ENCODE measurements at places on chromosomes 6 and 20.

DNA sequence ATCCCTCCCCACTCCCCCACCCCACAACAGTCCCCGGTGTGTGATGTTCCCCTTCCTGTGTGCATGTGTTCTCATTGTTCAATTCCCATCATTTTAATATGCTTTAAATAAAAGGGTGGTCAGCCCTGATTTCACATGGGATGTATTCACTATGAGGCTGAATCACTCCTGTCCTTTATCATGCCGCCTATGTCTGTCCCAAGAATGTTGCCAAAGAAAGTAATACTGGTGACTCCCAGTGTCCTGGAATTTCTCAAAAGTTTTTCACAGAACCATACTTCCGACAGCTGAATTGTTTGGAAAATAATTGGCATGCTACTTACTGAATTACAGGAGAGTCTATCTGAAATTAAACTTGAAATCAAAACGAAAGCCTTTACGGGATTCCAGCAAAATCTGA is 217.7 kb downstream of the HAO1 start:
- no peaks in the 10 kb centered on the region for H3K4me1 ChIP-seq
- no peak overlapping the region for H3K27ac ChIP-seq
- no peaks in the 10 kb centered on the region for H3K36me3 ChIP-seq
- no peak for DNase-seq
- no peak overlapping the region for H3K4me3 ChIP-seq

DNA sequence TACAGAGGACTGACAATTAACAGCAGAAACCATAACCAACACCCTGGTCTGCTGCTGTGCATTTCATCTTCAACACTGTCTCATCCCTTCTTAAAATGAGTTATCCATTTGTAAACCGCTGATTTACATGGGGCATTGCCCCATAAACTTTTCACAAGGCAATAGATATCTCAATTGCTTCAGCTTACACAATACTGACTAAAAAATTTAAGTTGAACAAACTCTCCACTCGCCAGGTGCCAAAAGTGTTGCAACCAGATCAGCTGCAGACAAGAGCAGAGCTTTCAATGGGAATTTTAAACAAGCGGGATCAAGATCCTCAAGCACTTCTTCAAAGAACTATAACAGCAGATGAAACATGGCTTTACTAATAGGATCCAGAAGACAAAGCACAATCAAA is 183.0 kb downstream of the TASP1 start:
- H3K27me3 ChIP-seq = no peaks in the 10 kb centered on the region
- H3K4me1 ChIP-seq = peaks cover 1% of the 10 kb centered on the region
- H3K36me3 ChIP-seq = peaks cover 9% of the 10 kb centered on the region
- H3K27ac ChIP-seq = no peak overlapping the region

DNA sequence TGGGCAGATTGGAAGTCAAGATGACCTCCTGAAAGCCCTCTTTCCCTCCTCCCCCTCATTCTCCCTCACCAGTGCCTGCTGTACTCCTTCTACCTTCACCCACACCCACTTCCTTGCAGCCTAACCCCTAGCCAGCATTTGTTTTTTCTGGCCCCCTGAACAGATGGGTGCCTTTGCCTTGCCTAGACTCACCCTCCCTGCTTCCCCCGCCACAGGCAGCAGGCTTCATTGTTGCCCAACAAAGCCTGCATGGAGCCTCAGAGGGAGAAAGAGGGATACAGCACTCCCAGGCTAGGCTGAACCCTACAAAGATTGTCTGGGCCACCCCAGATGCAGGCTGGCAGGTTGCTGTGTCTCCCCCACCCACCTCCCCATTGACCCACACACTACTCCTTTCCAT is 2.7 kb downstream of the MOCS1 start:
- peaks cover 1% of the 10 kb centered on the region for H3K4me1 ChIP-seq
- H3K4me3 ChIP-seq = no peak overlapping the region
- no peaks in the 10 kb centered on the region for H3K36me3 ChIP-seq
- peaks cover 29% of the 10 kb centered on the region for H3K27me3 ChIP-seq
- H3K27ac ChIP-seq = no peak overlapping the region
- DNase-seq = no peak

- DNase-seq = no peak
- no peaks in the 10 kb centered on the region for H3K27me3 ChIP-seq
- H3K4me1 ChIP-seq = peaks cover 33% of the 10 kb centered on the region
These were observed 1.4 kb upstream of the SSR1 start for GRCh38 chr6:7314414-7314813.

- H3K27me3 ChIP-seq = no peaks in the 10 kb centered on the region
- H3K4me3 ChIP-seq = no peak overlapping the region
- no peak for DNase-seq
- H3K27ac ChIP-seq = no peak overlapping the region
These were observed 49.1 kb downstream of the NFATC2 start for GRCh38 chr20:51493346-51493791.

- peaks cover 2% of the 10 kb centered on the region for H3K36me3 ChIP-seq
- H3K27ac ChIP-seq = no peak overlapping the region
- no peak overlapping the region for H3K4me3 ChIP-seq
- DNase-seq = no peak
- H3K27me3 ChIP-seq = no peaks in the 10 kb centered on the region
These were observed 63.9 kb downstream of the REV3L start for GRCh38 chr6:111418971-111419693.

DNA sequence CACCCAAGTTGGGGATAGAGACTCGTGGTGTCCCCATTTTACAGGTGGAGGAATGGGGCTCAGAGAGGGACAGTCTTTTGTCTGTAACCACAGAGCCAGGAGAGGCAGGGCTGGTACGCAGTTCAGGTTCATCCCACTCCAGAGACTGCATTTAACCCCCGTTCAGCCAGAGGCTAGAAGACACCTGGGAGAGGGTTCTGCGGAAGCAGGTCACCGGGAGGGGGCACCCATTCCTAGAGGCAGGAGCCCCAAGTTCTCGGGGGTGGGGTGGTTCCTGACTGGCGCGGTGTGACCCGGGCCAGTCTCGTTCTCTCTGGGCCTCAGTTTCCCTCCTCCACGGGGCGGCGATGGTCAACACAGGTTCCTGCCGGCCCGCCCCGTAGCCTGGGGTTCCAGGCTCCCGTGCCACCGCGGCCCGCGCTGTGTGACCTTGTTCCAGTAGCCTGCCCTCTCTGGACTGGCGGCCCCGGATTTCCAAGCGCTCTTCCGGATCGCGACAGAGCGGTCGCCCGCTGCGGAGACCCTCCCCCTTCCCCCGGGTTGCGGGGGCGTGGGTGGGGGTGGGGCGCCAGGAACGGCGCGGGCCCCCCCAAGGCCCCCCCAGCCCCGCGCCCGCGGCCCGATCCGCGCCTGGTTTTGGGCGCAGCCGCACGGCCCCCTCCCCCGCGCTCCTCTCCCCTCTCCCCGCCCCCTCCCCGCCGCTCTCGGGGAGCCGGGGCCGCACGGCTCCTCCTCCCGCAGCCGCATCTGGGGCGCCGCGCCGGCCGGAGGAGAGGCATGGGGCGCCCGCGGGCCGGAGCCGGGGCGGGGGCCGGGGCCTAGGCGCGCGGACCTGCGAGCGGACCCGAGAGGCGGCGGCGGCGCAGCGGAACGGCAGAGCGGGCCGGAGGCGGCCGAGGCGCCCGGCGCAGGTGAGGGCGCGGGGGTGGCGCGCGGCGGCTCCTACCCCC is at the start of gene DLGAP4:
Gene DLGAP4 (plus strand): TSS at position 738 of the 950 bp plus-strand sequence. CDS start 125,379 bp downstream, outside the sequence.
- peaks cover 54% of the 10 kb centered on the region for H3K27me3 ChIP-seq
- H3K27ac ChIP-seq = no peak within 1 kb of the TSS
- H3K36me3 ChIP-seq = no peaks in the 10 kb centered on the region
- H3K4me1 ChIP-seq = no peaks in the 10 kb centered on the region

DNA sequence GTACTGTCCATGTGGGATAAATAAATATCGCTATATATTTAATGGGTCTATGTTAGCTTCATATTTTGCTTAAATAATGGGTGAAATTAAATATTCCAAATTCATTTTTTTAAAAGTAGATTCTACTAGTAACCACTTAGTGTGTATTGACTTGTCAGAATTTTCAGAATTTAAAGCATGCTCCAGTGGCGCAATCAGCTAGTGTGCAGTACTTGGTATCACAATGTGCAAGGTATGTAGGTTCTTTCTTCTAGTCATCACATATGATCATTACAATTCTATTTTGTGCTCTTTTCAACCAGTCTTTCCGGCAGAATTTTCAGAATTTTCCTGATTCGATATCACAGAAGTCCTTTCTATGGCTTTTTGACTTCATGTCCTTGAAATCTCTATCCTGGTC is 32.6 kb downstream of the PDE7B start:
- H3K36me3 ChIP-seq = peaks cover 33% of the 10 kb centered on the region
- peaks cover 44% of the 10 kb centered on the region for H3K4me1 ChIP-seq
- H3K27ac ChIP-seq = no peak overlapping the region
- no peak overlapping the region for H3K4me3 ChIP-seq

DNA sequence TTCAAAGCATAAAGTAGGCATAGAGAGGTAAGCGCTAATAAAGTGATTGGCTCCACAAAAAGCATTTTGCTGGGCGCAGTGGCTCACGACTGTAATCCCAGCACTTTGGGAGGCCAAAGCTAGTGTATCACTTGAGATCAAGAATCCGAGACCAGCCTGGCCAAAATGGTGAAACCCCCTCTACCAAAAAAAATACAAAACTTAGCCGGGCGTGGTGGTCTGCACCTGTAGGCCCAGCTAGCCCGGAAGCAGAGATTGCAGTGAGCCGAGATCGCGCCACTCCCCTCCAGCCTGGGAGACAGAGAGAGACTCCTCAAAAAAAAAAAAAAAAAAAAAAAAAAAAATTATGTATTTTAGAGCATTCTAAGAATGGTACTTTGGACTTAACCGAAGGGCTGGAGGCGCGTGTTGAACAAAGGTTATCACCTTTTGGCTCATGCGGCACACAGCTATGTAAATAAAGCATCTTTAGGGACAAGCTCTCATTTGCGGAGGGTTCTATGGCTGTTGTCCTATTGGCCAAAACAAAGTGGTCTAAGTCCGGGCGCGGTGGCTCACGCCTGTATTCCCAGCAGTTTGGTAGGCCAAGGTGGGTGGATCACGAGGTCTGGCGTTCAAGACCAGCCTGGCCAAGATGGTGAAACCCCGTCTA is 17.4 kb downstream of the HFE start:
- H3K27me3 ChIP-seq = peaks cover 6% of the 10 kb centered on the region
- H3K36me3 ChIP-seq = peaks cover 2% of the 10 kb centered on the region
- peak overlapping the region; percentile 92 for H3K4me3 ChIP-seq
- peak overlapping the region; percentile 99 for H3K27ac ChIP-seq

- H3K36me3 ChIP-seq = no peaks in the 10 kb centered on the region
- no peaks in the 10 kb centered on the region for H3K27me3 ChIP-seq
- DNase-seq = no peak
- no peak overlapping the region for H3K27ac ChIP-seq
These were observed 655.4 kb upstream of the PTCHD4 start for GRCh38 chr6:48766349-48766748.

DNA sequence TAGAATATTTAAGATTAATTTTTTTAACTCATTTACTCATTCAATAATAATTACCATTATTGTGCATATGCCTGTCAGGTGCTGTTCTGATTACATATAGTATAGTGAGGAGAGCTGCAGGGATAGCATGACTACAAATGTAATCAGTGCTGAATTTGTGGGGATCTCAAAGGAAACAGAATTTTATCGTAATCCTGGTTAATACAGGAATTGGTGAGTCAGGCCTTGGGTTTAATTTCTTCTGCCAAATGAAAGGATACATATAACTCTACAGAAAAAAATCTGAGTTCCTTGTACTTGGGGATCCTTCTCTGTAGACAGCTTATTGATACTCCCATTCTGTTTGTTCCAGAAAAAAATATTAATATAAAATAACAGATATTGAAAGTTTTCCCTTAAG is 297.2 kb downstream of the GJA1 start:
- no peaks in the 10 kb centered on the region for H3K36me3 ChIP-seq
- H3K4me3 ChIP-seq = no peak overlapping the region
- no peaks in the 10 kb centered on the region for H3K4me1 ChIP-seq
- no peaks in the 10 kb centered on the region for H3K27me3 ChIP-seq
